ENCODE measurements at places on chromosomes 3 and 15.

- no peak for DNase-seq
Measured at GRCh38 chr3:114104414-114104813, 47.9 kb downstream of the QTRT2 start.

- DNase-seq = no peak
Measured at GRCh38 chr3:159472611-159473010, 516.0 kb upstream of the IL12A start.

- no peak for DNase-seq
Measured at GRCh38 chr3:185717627-185718402, 107.0 kb downstream of the IGF2BP2 start.

DNA sequence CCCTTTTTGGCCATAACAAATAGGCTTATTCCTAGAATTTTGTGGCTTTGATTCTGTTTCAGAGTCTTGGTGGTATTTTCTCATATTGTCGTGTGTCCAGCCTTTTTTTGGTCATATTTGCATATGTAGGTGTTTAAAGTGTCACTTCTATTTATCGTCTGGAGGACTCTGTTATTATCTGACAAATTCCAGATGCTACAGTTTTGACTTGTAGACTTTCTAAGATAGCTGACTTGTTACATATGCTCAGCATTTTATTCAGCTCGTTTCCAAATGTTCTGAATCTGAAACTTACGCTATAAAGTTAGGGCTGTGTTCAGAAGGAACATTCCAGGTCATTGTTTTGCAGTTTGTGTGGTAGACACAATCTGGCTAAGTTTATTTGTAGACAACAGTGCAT is 1.9 kb downstream of the PPP4R2 start:
- DNase-seq = no peak

GRCh38 chr3:46484911-46485778 is 12.6 kb upstream of the RTP3 start:
- DNase-seq = no peak

DNA sequence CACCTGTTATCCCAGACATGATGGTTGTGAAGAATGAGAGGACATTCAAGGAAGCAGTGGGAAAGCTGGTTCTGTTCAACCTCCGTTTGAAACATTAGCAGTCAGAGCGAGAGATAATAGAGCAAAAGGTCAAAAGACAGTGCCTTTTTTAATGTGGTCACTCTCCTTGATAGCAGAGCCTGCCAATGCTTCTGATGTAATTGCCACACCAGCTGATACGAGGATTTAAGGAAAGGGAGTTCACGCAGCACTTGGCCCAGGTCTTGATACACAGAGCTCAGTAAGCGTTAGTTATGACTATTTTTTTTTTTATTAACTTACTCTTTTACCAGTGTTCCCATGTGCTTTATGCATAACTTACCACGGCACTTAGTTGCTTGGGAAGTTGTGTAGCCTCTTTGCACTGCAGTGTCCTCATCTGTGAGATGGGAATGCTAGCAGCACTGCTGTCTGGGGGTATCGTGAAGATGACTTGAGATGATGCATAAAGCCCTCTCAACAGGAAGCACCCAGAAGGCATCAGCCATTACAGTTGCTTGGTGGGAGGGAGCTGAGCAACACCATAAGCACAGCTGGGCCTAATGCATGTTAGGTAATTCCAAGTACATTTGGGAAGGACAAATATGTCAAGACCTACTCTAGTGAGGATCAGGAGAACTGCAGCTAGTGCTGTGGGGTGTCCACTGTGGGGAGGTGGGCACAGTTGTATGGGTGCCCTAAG is 123.3 kb upstream of the RASGRP1 start:
- no peak for DNase-seq

DNA sequence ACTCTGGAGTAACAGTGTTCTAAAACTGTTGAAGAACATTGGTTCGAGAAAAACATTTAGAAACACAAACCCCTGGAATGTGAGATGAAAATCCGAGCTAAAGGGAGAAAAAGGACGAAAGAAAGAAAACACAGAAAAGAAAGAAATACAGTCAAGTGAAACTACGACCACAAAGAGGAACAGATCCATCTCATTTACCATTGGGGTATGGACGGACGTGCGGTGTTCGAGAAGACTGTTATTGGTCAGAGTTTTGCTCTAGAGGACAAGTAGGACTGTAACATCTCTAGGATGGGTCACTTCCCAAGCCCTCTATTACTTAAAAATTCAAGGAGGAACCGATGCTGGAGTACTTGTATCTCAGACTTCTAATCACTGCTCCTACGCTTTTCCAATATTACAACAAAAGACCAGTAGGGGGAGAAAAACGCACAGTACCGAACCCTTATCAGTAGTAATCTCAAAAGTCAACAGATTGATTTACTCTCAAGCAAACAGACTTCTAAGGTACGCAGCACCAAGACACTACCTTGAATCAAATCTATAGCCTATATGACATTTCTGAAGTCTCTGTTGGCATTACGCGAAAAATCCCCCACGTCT is 1.1 kb upstream of the PIK3CA start:
- DNase-seq = no peak

GRCh38 chr3:48220746-48221145 is 2.5 kb upstream of the CAMP start:
- no peak for DNase-seq

DNA sequence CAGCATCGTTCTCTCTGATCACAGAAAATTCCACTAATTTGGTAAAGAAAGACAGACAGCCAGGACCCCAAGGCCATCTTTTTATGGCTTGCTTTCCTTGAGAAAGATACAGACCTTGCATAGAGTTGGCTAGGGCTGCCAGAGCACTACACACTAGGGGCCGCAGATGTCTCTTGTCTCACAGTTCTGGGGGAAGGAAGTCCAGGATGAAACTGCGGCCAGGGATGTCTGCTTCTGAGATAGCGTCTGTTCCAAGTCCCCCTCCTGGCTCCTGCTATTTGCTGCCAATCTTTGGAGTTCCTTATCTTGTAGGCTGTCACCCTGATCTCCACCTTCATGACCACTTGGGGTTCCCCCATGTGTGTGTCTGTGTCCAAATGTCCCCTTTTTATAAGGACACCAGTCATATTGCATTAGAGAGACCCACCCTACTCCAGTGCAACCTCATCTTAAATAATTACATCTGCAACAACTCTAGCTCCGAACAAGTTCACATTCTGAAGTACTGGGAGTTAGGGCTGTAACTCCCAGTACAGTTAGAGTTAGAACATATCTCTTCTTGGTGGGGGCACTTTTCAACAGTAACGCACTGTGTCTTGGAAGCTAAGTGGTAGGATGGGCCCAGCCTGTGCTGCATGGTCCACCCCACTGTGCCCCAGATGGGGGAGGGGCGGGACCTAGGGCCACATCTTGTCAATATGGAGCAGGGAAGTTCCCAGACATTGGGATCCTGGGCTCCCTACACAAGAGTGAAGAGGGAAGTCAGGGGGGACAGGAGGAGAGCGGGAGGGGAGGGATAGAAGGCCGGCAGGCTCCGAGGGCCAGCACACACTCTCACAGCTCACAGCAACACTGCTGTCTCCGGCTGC is 42.2 kb downstream of the KLF15 start:
- DNase-seq = no peak

DNA sequence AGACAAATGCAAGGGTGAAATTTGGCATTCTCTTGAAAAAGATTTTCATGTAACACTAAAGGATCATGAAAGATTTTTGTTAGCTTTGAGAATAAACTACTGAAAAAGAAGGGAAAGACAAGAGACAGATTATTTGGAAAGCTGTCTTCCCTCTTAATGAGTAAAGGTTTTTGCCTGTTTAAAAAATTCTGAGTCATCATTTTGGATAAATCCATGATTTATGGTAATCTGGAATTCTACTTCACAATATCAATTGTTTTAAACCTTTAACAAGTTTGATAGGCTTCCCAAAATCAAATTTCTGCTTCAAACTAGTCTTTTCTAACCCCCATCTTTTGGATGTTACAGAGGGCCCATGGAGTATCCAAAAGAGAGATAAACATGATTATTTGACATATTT is 641.5 kb upstream of the EPHA6 start:
- DNase-seq = no peak

DNA sequence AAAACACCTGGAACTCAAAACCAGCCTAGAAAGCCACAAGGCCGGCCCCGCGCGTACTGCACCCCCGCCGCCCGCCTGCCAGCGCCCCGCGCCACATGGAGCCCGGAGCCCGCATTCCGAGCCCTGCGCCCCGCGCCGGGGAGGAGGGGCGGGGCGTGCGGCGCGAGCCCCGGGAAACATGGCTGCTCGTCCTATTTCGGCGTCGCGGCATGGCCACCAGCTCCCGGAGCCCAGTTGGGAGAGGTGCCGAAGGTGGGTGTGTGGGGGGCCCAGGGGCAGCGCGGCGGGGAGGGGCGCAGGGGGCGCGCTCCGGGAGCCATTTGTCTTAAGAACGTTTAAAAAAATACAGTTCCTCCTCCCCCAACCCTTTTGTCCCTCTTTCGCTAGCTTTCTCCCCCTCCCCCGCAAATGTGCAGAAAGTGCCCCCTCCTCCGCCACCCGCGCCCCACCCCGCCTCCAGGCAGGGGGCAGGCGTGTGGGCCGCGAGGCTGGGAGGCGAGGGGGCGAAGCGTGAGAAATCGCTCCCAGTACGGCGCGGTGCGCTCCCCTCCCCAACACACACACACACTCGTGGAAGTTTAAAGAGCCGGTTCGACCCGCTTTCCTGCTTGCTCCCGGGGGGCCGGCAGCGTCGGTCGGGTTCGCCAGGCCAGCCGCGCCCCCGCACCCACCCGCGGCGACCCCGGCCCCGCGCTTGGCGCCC is 2.5 kb downstream of the ANP32A start:
- peak; percentile 70 for DNase-seq

DNA sequence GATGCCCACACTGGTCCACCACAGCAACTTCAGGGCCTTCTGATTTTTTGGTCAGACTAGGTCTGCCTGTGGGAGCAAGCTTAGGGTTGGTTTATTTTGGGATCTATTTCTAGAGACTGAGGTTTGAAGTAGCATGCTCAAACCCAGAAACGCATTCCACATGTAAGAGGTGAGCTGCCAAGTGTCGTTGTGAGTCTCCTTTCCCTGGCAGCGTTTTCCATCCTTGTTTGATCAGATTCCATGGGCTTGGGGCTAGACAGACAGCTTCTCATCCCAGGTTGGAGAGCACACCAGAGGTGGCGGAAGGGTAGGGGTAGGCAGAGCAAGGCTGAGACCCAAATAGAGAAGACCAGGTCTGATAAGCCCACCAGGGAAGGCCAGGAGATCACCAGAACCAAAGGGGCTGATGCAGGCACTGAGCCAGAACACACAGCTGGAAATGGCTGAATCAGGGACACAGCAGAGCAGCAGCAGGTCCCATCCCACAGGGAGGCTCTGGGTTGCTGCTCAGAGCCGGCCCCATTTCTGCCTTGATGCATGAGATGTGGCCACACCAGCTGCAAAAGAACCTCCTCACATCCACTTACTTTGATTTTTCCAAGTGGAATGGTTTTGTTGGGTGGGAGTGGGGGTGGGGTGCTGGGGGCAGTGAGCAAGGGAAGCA is 186.8 kb downstream of the THSD4 start:
- no peak for DNase-seq

GRCh38 chr3:131747466-131747865 is 244.7 kb upstream of the MRPL3 start:
- no peak for DNase-seq

- no peak for DNase-seq
Measured at GRCh38 chr3:120102674-120103073, 8.4 kb upstream of the GSK3B start.

DNA sequence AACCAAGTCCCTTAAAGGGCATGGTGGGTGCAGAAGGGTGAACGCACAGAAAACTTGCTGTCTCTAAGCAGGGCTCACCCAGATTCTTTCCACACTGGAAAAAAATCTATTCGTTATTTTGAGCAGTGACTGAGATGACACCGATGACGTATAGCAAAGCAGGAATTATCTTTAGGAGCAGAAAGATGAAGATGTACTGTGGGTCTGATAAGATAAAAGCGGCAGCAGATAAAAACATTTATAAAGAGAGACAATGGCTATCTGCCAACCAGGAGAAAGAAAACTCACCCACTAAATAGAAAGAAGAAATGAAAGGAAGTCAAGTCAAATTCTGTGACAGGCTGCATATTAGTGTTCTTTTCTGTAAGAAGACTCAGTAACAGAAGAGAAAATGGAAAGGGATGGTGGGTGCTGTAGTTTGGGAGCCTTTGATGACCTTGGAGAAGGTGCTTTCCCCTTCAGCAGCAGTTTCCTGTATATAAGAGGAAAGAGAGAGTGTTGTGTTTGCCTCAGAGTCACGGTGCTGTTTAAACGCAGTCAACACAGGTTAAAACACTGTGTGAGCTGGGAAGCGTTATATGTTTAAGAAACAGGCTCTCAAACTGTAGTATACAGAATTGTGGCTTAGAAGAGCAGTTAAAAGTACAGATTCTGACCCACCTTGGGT is 111.6 kb downstream of the AQP9 start:
- no peak for DNase-seq

GRCh38 chr3:145190138-145190537 is 970.8 kb downstream of the PLOD2 start:
- DNase-seq = no peak

GRCh38 chr3:14598143-14598569 is 53.4 kb upstream of the CCDC174 start:
- peak; percentile 49 for DNase-seq

DNA sequence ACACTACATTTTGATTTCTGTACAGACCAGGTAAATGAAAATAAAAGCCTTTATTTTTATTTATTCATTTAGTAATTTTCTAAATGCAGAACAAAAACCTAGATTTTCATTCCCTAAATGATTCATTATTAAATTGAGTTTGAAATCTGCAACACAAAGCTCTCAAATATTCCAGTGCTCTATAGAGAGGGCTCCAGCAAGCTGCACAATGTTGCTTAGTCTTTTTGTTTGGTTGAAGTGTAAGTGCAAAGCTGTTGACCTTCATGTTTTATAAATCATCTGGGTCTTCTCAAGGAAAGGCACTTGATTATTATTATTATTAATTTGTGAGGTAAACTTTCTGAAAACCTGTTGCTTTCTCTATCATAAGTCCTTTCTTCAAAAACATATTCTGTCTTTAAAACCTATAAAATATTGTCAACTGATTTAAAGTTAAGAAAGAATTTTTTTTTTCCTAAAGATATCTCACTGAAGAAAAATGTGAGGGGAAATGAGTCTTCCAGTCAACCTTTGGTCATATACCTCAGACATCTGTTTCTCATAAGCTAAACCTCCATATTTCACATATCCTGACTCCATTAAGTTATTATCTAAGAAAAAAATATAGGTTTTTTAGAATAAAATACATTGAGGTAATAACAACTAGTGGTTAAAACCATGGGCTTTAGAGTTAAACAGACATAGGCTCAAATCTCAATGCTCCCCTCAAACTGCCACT is 100.7 kb downstream of the ZIC4 start:
- no peak for DNase-seq

GRCh38 chr3:67497746-67498145 is 156.7 kb downstream of the SUCLG2 start:
- DNase-seq = no peak

GRCh38 chr3:24439021-24439420 is 55.6 kb downstream of the THRB start:
- DNase-seq = no peak

GRCh38 chr15:96270581-96271172 is 59.8 kb upstream of the NR2F2 start:
- DNase-seq = no peak

- no peak for DNase-seq
Measured at GRCh38 chr15:82530006-82530405, 10.3 kb downstream of the RPS17 start.
